ENCODE measurements at places on chromosomes 1 and 21.

GRCh38 chr1:10934150-10934818 lies 78.2 kb upstream of the TARDBP start:
- DNase-seq = no peak

GRCh38 chr1:218299416-218299815 lies 14.3 kb downstream of the RRP15 start:
- peak; percentile 49 for DNase-seq

- DNase-seq = no peak
Measured at GRCh38 chr1:152725261-152725660, 17.3 kb downstream of the LCE4A start.

DNA sequence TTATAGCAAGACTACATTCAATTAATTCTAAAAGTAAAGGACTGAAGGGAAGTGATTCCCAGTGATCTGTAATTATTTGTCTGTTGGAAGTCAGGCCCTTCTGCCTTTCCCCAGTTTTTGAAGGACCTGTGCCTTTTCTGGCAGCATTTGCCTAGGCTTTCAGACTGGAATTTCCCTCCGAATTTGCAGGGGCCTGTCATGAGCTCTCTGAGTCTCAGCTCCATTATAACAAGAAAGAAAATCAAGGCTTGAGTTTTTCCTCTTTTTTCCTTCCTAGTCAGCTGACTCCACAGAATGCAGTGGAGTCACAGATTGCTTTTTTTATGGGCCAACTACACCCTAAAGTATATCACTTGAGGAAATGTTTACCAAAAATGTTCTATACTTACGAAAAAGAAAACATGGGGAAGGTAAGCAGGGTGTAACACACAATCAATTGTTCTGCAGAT lies 1.1 kb downstream of the NR5A2 start:
- DNase-seq = no peak

DNA sequence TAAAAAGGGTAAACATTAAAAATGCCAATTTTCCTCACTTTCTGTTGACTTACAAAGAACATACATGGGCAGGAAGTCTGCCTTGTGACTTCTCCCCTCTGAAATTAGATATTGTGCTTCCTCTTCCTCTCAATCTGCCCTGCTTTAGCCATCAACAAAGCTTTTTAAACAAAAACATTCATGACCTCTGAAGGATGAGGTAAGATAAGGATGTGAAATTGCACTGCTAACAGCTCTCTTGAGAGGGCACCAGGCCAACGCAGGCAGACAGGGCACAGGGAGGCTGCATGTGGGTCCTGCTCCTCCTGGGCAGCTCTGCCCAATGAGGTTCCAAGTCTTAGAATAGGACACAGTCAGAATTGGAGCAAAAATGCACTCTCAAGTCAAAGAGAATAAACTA lies 62.1 kb downstream of the DEGS1 start:
- DNase-seq = peak; percentile 35

DNA sequence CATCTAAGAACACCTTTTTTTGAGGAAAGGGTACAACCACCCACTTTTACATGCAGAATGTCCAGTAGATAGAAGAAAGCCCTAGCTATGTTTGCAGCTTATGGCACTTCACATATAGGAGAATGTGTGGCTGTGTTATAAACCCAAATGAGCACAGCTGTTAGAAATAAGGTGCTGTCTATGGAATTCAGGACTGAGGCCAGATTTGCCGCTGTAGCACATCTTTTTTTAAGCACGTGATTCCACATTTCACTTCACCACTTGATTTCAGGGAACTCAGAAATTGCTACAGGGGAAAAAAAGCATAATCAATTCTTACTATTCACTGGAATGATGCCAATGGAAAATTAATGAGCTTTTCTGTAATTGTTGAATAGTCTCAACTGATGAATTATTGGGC lies 147.2 kb upstream of the ADAMTS5 start:
- DNase-seq = no peak

Measured in HFF-Myc (cell line).